Stimulated activated CD8-positive, alpha-beta memory T cell treated with anti-CD3 and anti-CD28 coated beads, Interleukin-4, amount 100 ng/mL, for 1 hour (primary cell): ENCODE measurements at places on chromosomes 13 and 19.
A peak's percentile ranks its signal among the peaks of the same experiment; 100 is the strongest.

DNA sequence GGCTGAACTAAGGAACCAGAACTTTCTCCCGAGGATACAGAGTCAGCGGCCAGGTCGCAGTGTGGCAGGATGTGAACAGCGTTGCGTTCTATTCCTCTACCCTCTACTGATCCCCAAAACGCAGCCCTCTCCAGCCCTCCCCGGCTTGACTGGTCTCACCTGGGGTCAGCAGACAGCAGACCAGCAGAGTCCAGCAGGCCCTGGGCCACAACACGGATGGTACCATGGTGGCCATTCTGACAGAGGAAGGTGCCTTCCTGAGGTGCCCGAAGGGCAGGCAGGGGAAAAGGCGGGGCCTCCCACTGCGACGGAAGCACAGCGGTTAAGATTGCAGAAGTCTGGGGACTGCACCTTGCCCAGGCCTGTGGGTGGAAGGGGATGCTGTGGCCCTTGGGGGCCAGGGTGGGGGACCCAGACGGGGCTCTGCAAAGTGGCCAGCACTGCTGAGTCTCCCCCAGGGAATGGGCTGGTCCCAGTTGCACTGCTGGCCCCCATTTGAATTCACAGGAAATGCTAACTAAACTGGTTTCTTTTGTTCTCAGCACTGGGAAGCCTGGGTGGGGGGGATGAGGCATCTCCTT lies at the start of gene ICAM3:
TSS of gene ICAM3 (minus strand) at position 245 of the 581 bp plus-strand sequence. CDS start at position 235, 10 bp downstream.
- no peak for DNase-seq

GRCh38 chr19:18513868-18514267 lies 8.0 kb downstream of the ELL start:
- no peak for DNase-seq

GRCh38 chr19:34375598-34375997 lies 10.6 kb downstream of the GPI start:
- DNase-seq = no peak

DNA sequence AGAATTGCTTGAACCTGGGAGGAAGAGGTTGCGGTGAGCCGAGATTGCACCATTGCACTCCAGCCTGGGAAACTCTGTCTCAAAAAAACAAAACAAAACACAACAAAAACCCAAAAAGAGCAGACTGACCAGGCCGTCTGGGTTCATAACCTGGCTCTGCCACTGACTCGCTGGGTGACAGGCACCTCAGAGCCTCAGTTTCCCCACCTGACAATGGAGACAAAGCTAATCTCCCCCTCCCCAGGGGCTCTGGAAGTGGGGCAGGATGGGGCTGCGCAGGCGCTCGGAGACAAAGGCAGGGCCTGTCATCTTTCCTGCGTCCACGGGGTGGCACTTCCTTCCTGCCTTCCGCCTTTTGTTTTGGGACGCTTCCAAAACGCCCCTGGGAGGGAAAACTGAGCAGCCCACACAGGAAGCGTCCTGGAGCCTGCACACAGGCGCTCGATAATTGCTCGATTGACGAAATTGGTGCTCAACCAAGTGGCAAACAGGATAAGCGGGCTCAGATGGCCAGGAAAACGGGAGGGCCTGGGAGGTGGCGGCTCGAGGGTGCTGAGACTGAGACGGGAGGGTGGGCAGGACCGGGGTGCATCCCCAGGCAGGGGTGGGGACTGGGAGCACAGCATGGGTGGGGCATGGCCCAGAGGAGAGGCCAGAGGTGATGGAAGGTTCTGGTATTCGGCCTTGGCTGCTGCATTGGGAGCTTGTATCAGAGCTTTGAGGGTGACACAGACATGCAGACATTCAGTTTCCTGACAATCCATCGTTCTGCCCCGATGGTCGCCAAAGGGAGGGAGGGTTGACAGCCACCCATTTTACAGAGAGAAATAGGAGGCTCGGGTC lies 17.8 kb downstream of the SPC24 start:
- DNase-seq = peak; percentile 10

DNA sequence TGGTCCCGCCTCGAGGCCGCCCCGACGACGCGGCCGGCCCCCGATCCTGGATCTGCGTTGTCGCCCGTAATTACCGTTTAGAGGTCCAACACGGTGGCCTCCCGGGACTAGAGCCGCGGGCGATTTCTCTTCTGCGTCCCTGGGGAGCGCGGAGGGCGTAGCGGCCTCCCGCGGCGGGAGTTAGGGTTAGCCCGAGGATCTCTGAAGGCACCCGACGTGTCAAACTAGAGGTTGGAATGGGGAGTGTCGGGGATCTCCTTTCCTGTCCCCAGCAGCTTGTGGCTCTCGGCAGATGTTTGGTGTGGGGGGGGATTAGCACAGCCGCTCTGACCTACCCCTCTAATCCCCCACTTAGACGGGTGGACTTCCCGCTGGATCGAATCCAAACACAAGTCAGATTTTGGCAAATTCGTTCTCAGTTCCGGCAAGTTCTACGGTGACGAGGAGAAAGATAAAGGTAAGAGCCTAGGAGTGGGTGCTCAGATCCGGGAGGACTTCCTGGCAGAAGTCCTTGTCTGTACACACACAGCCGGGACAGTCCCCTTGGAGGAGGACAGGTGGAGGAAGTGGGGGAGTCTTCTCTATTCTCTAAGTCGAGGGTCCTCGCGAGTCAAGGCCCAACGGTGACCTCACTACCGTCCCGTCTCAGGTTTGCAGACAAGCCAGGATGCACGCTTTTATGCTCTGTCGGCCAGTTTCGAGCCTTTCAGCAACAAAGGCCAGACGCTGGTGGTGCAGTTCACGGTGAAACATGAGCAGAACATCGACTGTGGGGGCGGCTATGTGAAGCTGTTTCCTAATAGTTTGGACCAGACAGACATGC lies 581 bp downstream of the CALR start:
- DNase-seq = no peak

DNA sequence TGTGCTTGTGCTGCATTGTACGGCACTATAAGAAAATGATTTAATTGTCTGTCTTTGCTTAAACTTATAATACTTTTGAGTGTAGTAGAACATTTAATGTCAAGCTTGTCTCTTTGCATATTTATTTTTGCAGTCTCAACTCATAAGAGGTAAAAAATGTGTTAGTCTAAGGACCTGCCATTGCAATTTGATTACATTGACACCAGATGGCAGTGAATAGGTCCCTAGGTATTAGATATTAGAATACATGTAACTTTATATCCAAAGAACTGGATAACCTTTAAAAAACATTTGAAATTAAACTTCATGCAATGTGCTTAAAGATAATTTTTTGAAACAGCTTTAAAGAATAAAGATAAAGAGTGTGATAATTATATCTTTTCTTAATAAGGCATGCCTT lies 1421.3 kb downstream of the OLFM4 start:
- no peak for DNase-seq
